Ureter (tissue), 1 donor: ENCODE measurements at places on chromosomes 3 and 15.
A peak's percentile ranks its signal among the peaks of the same experiment; 100 is the strongest.

DNA sequence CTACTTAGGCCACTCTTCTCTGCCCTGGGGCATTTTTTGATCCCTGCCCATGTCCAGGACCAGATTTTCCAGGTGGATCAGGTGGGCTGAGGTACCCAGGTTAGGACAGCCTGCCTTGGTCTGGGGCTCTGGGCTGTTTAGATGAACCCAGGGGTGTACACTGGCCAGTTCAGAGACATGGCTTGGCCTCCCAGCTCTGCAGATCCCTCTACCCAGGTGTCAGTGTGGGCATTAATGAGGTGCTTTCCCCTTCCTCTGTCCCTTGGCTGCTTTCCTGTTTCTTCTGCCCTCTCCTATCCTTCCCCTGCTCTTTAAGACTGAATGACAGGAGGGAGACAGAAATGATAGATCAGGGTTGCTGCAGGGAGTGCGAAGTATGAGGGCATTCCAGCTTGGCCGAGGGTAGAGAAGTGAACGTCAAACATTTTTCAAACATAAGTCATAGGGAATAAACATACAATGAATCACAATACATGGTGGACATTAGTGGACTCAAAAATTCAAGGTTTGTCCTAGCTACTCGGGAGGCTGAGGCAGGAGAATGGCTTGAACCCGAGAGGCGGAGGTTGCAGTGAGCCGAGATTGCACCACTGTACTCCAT, 30.5 kb downstream of the RTP1 start:
- DNase-seq: no peak

- no peak for DNase-seq
Observed at GRCh38 chr3:39318301-39318700, 11.2 kb upstream of the CCR8 start.

DNA sequence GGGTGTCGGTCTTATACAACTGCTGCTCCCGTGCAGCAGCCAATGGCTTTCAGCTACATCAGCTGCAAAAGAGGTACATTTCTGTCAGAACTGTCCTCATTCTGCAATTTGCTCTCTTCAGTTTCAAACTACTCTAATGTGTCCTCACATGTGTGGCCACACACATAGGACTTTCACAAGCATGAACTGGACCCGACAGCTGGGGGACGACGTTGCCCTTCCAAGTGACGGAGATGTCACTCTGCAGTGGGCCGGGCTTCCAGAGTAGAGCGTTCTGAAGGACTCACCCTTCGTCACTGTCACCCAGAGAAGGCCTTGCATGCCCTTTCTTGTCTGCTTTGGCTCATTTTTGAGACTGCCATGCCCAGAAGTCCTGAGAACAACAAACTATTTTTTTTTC, 189.8 kb downstream of the ATP10A start:
- no peak for DNase-seq

DNA sequence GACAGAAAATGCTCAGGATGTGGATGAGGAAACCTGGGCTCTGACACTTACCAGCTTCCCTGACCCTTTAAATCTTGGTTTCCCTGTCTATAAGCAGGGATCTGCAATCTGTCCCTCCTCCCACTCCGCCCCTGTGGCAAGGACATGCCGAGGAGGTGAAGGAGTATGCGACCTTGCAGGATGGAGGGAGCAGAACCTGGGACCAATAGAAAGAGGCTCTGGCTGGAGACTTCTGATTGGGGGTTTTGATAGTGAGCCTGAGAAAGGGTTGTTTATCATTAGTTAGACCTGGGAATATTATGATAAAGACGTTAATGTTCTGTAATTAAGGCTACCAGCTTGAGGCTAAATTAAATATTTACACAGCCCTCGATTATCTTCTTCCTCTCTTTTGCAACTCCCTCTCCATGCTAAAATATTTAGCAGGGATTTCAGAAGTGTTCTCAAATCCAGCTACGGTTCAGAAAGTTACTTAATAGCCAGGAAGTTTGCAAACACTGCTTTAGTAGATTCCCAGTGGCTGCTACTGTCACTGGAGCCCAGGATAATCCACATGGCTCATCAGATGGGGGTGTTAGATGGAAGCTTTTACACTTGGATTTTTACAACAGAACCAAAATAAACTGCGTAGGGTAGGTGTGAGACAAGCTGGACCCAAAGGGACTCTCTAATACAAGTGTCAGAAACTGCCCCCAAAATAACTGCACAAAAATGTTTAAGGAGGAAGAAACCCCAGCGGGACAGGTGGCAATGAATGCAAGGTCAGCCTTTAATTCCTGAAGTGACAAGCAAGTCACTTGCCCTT, 9.2 kb upstream of the PAQR5 start:
- no peak for DNase-seq

- peak; percentile 62 for DNase-seq
Observed at GRCh38 chr15:80780416-80781221, 1.4 kb downstream of the CEMIP start.

DNA sequence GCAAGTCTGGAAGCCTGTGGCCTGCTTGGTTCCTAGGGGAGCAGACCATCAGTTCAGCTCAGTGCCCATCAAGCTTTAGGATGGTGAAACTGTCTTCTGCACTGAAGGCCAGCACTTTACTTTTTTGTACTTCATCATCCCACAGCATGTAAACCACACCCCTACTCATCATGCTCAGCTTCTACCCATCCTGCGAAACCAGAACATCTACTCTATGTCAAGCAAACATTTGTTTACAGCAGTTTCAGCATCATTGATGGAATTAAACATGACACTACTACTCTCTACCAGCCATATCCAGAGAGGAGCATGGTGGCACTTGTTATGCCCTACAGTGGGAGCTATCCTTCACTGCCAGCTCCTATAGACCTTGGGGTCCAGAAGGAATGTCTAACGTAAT, 306.6 kb downstream of the SOX2 start:
- no peak for DNase-seq

- no peak for DNase-seq
Observed at GRCh38 chr3:57025237-57025636, 35.2 kb upstream of the SPATA12 start.

GRCh38 chr15:41501191-41501917, 7.7 kb downstream of the ITPKA start:
- no peak for DNase-seq

DNA sequence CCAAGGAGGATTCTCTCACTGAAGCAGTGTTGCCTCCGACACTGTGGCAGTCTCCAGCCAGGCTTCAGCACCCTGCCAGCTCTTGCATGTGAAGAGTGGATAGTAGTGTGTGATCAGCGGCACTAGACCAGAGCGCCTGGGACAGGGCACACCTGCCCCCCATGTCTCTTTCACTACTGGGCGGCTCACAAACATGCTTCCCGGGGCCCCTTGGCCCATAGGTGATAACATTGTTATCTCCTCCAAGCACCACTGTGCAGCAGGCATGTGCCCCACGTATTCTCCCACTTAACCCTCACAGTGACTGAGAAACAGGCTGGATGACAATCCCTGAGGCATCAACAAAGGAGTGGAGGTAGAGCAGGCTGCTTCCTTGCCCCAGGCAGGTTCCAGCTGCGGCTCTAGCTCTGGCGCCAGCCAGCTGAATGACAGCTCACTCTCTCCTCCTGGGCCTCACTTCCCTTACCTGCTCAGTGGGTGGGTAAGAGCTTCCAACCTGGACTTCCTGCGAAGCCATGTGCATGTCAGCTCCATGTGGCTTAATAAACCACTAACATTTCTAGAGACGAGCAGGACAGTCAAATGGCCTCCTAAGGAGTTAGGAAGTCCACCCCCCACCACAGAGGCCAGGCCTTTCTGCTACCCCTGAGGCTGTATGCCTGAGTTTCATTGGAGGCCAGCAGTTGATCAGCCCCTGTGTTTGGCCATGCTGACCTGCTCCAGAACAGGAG, 37.8 kb downstream of the KLF13 start:
- no peak for DNase-seq

- no peak for DNase-seq
Observed at GRCh38 chr3:98171071-98171470, 4.6 kb downstream of the OR5H15 start.

DNA sequence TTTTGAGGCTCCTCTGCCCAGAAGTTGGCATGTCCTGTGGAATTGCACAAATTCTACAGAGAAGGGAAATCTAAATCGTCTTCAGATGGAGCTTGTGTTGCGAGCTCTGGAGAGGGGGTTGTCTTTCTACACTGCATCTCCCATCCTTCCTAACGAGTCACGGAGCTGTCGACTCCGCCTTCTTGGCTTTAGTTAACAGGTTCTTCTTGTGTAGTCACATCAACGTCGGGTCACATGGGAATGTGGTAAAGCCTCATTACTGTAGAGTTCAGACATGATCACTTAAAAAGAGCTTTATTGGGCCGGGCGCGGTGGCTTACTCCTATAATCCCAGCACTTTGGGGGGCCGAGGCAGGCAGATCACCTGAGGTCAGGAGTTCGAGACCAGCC, 60.0 kb downstream of the DNASE1L3 start:
- no peak for DNase-seq

- DNase-seq: no peak
Observed at GRCh38 chr3:171346582-171347300, 113.5 kb downstream of the TNIK start.

DNA sequence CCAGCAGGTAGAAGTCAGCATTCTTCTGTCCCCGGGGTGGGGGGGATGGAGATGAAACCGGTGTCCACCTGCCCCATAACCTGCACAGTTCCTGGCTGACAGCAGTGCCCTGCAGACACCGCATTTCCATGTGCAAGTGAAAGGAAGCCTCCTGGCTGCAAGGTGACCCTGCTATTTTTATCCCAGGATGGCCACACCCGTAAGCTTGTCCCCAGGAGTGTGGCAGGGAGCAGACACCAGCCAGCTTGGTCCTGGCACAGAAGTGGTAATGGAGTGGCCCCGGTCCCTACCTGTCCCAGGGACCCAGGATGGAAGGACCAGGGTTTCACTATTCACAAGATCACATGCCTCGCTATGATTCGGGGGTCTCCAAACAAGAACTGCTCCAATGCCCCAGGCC, 85.3 kb upstream of the RPL32 start:
- no peak for DNase-seq

DNA sequence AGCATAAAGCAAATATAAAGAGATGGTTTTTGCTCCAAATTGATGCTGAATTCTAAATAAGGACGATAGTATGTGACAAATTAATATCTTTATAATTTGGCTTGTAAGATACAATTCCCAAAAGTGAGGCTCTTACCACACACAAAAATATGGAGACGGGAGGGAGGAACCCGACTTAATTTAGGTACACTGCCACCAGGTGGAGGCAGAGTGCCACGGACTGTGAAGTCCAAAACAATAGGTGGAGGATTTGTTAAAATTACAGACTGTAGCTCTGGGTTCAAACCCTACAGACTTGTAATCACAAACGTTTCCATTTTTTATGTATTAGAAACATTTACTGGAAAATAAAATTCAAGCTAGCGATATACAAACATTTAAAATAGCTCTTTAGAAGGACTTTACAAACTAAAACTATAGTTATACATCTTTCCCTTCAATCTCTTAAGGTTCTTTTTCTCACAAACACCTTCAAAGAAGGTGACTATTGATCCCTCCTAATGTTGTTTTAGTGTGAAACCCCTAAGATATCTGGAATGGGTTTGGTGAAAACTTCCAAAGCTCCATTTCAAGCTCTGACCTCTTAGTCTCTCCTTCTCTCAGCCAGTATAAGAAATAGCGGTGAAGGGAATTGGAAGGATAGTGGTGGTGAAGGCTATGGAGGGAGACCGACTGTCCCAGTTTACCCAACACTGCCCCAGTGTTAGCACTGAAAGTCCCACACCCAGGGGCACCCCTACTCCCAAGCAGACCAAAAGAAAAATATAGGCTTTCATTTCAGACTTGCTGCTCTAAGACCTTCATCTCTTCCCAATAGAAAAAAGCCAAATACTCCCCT, 89.7 kb downstream of the AQP9 start:
- peak; percentile 65 for DNase-seq

DNA sequence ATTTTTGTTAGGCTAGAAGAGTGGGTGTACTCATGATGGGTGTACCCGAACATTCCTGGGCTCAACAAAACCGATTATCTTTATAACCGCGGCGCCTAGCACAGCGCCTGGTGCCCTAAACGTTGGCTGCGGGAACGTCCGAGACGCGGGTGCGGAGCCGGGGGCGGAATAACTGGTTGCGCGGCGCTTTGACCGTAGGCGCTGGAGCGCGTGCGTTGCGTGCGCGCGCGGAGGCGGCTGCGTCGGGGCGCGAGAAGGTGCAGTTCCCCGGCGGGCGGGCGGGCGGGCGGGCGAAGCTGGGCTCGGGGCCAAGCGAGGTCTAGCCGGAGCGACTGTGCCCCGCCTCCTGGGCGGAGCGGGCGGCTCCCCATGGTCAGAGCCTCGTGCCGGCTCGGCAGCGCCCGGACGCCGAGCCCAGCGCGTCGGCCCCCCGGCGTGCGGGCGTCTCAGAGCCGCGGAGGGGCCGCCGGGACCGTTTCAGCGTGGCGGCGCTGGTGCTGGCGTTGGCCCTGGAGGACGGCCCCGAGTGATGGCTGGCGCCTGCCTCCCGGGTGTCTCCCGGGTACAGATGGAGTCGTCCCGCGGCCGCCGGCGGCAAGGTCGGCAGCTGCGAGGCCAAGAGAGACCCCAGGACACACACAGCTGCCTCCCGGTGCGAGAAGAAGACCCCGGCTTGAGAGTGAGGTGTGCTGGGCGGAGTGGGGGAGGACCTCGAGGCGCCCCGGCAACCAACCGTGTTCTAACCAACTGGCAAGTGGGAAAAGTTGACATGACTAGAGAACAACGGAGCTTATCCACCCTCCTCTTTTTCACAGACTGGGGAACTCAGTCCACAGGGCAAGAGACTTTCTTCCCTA, at the start of gene PLAAT1:
Gene PLAAT1 (plus strand): TSS at position 373 of the 857 bp plus-strand sequence. CDS start 14,429 bp downstream, outside the sequence.
- DNase-seq: peak; percentile 54

- DNase-seq: no peak
Observed at GRCh38 chr3:141844108-141844507, 32.3 kb upstream of the ATP1B3 start.

DNA sequence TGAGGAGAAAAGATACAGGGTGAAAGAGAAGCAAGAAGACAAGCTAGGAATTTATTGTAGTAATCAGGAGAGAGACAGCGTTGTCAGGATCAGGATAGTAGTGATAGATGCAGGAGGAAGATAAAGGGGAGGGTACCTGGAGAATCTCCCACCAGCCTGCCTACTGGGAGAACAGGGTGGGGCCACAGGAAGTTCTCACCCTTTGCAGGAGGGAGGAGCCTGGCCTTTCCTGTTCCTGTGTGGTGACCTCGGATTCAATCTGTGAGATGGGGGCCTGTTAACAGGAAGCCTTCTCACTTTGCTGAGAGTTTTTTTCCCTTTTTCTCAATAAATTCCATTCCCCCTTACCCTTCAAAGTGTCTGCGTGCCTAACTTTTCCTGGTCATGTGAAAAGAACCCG, 37.6 kb downstream of the GMPS start:
- no peak for DNase-seq

DNA sequence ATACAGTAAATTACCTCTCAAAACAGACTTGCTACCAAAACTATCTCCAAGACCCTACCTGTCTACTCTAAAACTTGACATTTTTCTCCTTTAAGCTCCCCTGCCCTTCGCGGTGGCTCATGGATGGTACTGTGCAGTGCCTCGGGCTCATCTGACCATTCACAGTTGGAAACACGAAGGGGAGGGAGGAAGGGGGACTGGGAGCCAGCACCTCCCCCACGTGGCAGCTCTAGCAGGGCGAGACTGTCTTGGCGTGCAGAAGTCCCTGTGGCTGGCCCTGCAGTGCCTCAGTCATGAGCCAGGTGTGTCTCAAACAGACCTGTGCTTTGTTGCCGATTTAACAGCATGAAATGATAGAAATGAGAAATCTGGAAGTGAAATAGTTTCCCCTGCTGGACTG, 372.0 kb downstream of the GABRG3 start:
- no peak for DNase-seq

GRCh38 chr3:72187131-72187530, 402.2 kb upstream of the PROK2 start:
- DNase-seq: no peak

GRCh38 chr3:122640437-122640999, 40.1 kb upstream of the PARP14 start:
- DNase-seq: no peak
